ENCODE measurements at places on chromosomes 13 and 19. TPM values are rescaled to one million over a fixed set of nuclear protein-coding genes. Genes with fewer than 3 reads are reported as not detected.

- H3K27me3 ChIP-seq = no peaks in the 10 kb centered on the region
- H3K4me3 ChIP-seq = no peak overlapping the region
- no peak for DNase-seq
- no peak overlapping the region for H3K27ac ChIP-seq
Measured at GRCh38 chr13:99800951-99801350, 170.6 kb downstream of the ZIC5 start.

PLPPR3 gene
- total RNA-seq = not detected

PSG6 gene
- total RNA-seq = not detected

DNA sequence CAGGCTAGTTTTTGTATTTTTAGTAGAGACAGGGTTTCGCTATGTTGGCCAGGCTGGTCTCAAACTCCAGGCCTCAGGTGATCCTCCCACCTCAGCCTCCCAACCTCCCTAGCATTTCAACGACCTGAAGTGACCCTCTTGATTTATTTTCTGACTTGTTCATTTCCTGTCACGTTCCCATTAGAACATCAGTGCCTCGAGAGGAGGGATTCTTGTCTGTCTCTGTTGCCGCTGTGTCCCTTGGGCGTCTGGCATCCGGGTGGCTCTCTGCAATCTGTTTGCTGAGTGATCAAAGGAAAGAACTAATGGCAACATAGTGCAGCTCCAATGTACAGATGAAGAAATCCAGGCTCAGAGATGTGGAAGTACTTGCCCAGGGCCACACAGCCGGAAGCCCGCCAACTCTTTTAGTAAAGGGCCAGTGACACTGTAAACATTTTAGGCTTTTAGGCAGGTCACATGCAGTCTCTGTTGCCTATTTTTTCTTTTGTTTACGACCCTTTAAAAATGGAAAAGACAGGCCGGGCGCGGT, 47.5 kb downstream of the NFIC start:
- H3K36me3 ChIP-seq = no peaks in the 10 kb centered on the region
- no peak overlapping the region for H3K27ac ChIP-seq
- DNase-seq = no peak
- no peaks in the 10 kb centered on the region for H3K27me3 ChIP-seq
- H3K4me1 ChIP-seq = no peaks in the 10 kb centered on the region
- no peak overlapping the region for H3K4me3 ChIP-seq

All from activated CD8-positive, alpha-beta T cell treated with anti-CD3 and anti-CD28 coated beads for 36 hours (primary cell).